Vagina (tissue), 2 donors: ENCODE measurements at places on chromosomes 2 and 18. TPM values are rescaled to one million over a fixed set of nuclear protein-coding genes. Genes with fewer than 3 reads are reported as not detected.

GRCh38 chr2:111653103-111653624 lies 230.8 kb downstream of the ANAPC1 start:
- peak; percentile 37 for DNase-seq

The GAD1 gene
- total RNA-seq, result not detected

The RPL37A gene
- 1,089 TPM for total RNA-seq

DNA sequence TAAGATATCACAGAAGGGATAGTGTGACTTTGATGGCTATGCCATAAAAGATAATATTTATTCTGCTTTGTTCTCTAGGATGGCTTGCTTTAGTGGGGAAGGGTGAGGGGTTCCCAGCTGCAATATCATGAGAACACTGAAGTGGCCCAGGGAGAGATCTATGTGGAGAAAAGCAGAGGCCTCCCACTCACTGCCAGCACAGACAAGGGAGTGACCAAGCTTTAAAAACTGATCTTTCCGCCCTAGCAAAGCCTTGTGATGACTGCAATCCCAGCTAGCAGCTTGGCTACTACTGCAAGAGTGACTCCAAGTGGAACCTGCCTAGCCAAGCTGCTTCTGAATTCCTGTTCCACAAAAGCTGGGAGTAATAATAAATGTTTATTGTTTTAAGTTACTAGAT lies 7.8 kb upstream of the DDX1 start:
- no peak for DNase-seq

- DNase-seq, result no peak
Observed at GRCh38 chr2:163157411-163157810, 318.8 kb upstream of the KCNH7 start.

DNA sequence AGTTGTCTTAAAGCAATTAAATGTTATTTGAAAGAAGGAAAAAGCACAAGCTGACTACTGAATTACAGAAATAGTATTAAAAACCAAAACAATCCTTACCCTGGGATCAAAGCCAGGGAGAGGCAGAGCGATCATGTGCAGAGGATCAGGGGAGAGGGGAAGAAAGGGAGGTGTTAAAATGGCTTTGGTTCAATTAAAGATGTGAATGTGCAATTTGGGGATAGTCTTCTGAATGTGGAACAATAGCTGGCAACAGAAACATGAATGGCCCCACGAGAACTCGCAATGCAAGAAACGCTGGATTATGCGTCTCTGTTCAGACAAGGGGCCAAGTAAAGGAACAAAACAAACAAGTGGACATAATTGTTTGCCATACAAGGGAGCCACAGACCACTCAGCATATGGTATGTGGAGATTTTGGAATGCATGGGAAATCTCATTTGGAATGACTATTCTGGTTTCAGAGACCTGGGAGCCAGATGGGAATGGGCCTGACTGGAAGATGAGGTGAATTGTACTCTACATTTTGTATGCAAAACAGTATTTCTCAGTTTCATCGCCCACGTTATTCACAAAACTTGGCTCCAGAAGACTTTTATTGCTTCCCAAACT lies 155.4 kb downstream of the SLC4A3 start:
- DNase-seq, result no peak

The MDH1B gene
- total RNA-seq, result 0.49 TPM

The POTEI gene
- total RNA-seq, result not detected

The CNGA3 gene
- not detected for total RNA-seq

GRCh38 chr2:69827796-69828540 lies 1.5 kb upstream of the GMCL1 start:
- DNase-seq, result no peak

The VAMP8 gene
- 46.2 TPM for total RNA-seq
